Stimulated activated CD8-positive, alpha-beta memory T cell treated with anti-CD3 and anti-CD28 coated beads, Interleukin-7, amount 100 ng/mL, for 1 hour (primary cell): ENCODE measurements at places on chromosomes 3 and 15.

- no peak for DNase-seq
These were observed 55.8 kb downstream of the ST8SIA2 start for GRCh38 chr15:92449476-92449875.

DNA sequence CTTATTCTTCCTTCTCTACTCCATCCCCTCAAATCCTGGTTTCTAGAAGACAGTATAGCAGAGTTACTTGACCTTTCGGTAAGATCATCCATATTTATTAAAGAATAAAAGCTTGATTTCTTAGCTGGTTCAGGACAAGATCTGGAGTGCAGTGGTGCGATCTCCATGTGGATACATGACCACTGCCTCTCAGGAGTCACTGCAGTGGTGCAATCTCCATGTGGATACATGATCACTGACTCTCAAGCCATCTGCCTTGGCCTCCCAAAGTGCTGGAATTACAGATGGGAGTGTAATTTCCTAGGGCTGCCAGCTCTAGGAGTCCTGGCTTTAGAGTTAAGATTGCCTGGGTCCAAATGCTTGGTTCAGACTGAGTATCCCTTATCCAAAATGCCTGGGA lies 16.5 kb downstream of the LARP6 start:
- DNase-seq, result no peak

DNA sequence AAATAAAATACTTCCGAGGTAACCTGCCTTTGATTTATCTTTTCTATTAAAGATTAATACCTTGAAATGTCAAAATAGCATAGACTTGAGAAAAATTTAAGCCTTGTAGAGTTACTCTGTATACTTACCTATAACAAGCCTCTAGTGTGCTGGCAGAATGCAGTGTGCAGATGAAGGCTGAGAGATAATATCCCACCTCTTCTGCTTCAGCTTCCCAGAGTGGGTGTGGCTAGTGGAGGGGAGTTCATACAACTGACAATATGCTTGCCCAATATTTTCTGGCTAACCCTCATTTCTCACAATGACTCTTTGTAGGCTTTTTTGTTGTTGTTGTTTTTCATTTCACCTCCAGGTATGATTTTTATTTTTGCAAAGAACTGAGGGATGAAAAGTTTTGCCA lies 15.7 kb upstream of the ZBTB20 start:
- no peak for DNase-seq

DNA sequence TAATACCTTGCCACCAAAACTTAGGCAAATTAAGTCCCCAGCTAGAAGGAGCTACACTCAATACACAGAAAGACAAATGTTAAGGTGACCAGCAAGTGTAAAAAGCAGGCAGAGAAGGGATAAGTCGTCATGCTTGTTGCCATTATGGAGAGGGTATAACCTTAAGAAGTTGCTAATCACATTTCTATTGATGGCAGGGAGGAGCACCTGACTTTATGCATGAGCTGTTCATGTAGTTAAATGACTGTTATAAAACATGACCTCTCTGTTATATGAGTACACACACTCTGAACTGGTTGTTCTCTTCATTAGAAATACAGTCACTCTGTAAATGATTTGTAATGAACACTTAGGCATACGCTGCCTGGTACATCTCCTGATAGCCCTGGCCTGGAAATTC lies 6.6 kb upstream of the CCNL1 start:
- DNase-seq, result no peak

DNA sequence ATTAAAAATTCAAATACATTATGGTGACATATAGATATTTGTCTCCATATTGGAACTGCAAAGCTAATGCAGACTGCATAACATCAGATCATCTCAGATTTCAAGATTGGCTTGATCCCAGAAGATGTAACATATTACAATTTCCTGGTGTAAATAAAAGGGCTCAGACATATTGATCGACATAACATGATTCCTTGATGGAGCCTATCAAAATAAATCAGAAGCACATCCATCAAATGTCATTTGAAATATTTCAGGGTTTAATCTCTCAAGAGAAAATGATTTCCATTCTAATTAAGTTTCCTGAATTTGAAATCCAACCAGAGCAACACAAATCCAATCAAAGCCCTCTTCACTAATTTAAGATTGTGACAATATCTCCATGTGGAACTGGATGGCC lies 75.1 kb upstream of the UNC13C start:
- DNase-seq, result no peak

DNA sequence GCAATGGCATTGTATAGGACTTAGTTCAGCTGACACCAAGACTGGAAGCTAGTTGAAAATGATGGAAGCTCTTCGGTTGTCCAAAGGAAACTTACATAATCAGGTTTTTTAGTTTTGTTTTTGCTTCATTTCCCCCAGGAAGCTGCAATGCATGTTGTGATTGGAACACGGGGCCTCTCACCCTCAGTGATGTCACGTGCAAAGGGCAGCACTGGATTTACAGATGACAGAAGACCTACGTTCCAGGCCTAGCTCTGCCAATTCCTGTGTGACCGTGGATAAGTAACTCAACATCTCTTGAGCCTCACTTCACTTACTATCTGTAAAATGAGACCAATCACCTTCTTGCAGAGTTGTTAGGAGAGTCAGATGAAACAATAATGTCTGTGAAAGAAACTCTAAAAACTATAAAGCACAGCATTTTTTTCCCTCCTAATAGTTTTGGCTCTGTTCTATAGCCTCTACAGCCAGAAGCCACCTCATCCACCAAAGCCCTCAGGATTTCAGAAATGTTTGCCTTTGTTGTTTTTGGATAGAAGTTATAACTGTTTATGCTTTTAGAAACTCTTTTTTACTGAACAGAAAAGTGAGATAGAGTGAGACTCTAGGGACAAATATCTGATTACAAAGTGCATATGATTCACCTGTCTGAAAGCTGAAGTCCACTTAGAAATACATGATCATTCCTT lies 4.6 kb downstream of the RBSN start:
- DNase-seq, result no peak

DNA sequence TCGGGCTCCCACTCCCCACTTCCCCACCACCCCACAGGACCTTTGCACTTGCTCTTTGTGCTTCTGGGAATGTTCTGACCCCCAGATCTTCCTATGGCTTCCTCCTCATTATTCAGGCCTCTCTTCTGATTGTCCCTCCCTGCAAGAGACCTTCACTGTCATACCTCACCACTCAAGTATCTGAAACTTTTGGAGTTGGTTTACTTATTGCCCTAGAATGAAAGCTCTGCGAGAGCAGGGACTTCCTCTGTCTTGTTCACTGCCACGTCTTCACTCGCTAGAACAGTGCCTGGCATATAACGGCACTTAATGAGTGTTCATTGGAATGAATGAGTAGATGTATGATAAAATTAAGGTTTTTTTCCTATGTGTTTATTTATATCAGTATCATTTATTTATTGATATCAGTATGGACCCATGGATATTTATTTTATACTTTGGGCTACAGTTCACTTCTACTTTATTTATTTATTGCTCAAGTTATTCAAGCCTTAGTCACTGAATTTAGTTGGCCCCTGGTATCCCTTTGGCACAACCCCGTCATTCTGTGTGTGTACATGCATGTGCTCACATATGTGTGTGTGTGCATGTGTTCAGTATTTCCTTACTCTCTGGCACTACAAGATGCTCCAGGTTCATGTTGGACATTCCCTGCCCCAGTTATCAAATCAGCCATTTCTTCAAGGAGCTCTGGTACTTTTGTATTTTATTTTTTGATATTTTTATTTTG lies 197.6 kb downstream of the THSD4 start:
- no peak for DNase-seq

GRCh38 chr15:34246276-34246976 lies 21.6 kb downstream of the EMC4 start:
- no peak for DNase-seq

GRCh38 chr3:63995086-63995485 lies 28.2 kb downstream of the PSMD6 start:
- no peak for DNase-seq

DNA sequence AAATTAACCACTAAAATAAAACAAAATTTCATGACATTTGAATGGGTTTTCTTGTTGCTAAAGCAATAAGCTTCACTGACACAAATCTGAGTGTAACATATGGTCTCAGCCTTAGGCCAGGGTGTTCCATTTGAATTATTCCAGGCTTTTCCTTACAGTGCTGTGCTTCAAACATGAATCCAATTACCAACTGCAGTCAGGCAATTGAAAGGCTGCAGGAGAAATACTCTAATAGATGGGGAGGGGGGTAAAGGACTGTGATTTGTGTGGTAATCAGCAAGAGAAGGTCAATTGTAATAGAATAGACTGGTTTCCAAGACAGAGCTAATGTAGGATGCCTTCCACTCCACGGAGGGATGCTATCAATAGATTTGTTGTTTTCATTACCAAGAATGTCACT lies 466.7 kb downstream of the C3orf38 start:
- DNase-seq, result no peak

DNA sequence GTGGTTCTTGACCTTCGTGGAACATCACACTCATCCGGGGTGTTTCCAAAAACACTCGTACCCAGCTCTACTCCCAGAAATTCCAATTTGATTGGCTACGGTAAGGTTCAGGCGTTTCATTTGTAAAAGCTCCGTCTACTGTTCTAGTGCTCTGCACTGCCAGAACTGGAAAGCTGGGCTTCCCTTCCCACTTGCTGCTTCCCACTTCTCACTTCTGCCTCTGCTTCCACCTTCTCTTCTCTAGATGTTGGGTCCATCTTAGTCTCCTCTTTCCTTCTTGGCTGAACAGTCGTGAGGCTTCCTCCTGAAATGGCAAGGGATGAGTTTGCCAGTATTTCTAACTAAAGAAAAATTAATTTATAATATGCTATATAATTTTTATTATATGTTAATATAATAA lies 29.8 kb upstream of the RHCG start:
- DNase-seq, result no peak

DNA sequence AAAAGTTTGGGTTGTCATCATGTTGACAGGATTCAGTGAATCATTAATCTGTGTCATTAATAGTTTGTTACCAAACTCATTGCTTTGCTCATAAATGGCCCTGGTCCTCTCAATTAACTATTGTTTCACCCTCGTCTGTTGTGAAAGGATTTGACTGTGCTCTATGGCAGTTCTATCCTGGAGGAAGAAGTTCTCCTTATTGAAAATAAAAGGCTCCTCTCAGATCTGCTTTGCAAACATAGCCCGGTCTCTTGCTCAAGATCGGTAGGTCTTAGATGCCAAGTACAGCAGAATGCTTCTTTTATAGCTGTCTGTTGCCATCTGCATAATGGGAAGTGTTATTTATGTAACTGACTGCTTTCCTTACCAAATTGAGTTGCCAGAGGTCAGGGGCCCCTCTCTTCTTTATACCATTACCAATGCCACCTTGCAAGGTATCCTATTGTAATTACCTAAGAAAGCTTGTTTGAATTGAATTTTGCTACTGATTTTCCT lies 146.5 kb downstream of the EBLN2 start:
- no peak for DNase-seq

GRCh38 chr3:122356402-122356801 lies 26.6 kb downstream of the MIX23 start:
- DNase-seq, result no peak

GRCh38 chr3:193030276-193030675 lies 112.6 kb upstream of the MB21D2 start:
- no peak for DNase-seq

GRCh38 chr3:39751286-39751685 lies 58.1 kb upstream of the MYRIP start:
- DNase-seq, result no peak

DNA sequence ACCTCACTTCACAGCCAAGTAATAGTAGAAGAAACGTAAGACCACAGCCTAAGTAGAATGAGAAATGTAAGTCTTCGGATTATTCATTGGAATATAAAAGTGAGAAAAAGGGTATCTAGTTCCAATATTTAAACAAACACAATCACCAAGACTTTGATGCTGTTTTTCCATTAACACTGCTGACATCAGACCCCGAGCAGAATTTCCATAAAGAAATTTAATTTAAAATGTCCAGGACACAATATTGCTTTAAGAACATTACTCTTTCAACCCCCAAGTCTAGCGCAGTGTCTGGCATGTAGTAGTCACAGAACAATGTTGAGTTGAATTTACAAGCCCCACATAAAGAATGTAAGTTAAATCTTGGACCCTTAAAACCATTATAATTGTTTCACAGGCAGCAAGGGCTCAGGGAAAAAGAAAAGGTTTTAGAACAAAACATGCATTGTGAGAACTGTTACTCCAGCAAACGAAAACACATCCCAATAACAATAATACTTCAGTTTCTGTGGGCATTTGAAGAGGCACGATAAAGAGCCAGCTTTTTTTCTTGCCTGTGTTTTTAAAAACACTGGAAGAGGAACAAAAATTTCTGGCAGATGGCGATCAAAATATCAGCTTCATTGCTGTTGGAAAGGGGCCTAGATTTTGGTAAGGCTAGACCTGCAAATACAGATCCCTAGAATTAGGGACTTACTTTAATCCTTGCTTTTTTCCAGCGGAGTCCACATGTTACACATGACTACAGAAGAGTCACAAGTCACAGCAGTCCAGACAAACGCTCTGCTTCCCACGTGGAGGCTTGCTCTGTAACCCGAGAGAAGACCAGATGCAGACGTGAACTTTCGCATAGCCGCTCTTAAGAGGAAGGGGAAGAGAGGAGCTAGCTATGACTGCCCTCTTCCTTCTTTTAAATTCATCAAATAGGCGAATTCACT lies 77.9 kb upstream of the IGSF10 start:
- DNase-seq, result no peak

- no peak for DNase-seq
These were observed 5.2 kb downstream of the GCSAM start for GRCh38 chr3:112127522-112128494.

DNA sequence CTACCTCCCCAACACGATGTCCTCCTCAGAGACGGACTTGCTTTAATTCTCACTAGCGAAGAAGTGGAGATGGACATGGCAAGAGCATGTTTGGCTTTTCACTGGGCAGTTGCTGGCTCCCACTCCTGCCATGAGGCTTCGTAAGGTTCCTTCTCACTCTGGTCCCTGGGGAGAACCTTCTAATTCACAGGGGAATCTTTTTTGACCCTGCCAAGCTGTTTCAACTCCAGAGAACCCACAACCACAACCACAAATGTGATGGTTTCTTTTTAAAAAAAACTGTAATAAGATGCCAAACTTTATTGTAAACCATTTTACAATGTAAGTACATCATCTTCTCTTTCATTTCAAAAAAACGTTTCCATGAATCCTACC lies 1.6 kb upstream of the MUSTN1 start:
- DNase-seq, result no peak

GRCh38 chr3:63818282-63819150 lies 583 bp upstream of the C3orf49 start:
- peak; percentile 36 for DNase-seq
